ENCODE measurements at places on chromosomes 7 and 10.

- DNase-seq = no peak
Observed at GRCh38 chr7:149001427-149002068, 26.8 kb downstream of the PDIA4 start.

- DNase-seq = peak; percentile 95
Observed at GRCh38 chr7:74061840-74062539, 21.6 kb upstream of the LIMK1 start.

DNA sequence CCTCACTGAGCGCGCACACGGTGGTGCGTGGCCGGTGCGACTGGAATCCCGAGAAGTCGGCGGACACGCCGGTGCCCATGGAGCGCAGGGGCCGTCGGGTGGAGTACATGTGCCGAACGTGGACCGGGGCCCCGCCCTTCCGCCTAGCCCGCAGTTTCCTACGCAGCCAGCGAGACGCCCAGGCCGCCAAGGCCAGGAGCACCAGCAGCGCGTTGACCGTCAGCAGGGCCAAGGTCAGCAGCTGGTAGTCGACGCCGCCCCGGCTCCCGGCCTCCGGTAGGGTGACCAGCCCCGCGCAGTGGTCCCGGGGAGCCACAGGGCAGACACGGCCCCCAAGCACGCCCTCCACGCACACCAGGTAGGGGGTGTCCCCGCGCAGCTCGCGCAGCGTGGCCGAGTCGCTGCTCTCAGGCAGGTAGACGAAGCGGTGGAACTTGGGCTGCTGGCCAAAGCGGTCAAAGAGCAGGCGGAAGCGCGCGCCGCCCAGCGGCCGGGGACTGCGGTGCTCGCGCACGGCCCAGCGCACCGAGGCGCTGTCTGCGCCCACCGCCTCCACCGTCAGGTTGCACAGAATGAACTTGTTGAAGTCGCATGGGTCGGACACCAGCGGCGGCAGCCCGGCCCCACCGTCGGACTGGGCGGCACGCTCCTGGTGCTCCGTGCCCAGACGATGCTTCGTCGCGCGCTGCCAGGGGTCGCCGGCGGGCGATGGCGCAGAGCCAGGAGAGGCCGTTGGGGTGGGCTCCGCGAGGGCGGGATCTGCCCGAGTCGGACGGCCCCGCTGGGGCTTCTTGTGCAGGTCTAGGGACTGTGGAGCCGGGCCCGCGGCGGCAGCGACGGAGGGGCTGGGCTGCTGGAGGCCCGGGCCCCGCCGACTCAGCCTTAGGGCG lies 2.2 kb downstream of the TRIL start:
- DNase-seq = peak; percentile 90

GRCh38 chr7:64874114-64874513 lies 29.0 kb upstream of the ZNF273 start:
- DNase-seq = peak; percentile 60

GRCh38 chr10:59553162-59553900 lies 156.3 kb downstream of the SLC16A9 start:
- DNase-seq = no peak

DNA sequence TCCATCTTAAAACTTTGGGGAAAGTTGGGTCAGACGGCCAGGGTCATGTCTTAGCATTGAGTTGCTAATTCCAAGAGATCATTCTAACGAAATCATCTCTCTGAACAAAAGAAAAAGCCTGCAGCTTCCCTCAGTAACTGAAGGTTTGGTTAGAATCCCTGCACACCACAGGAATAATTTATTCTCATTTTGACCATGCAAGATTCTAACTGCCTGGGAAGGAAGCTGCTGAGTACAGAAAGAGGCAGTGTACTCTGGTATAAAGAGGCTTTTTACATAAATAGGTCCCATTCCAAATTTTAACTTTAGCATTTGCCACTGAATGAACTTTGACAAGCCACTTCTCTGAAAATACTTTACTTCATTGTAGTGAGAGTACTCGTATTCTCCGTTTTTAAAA lies 76.9 kb upstream of the RSBN1L start:
- no peak for DNase-seq

GRCh38 chr7:154255324-154255723 lies 203.1 kb downstream of the DPP6 start:
- peak; percentile 39 for DNase-seq

GRCh38 chr7:71184136-71184535 lies 52.2 kb downstream of the GALNT17 start:
- DNase-seq = no peak

DNA sequence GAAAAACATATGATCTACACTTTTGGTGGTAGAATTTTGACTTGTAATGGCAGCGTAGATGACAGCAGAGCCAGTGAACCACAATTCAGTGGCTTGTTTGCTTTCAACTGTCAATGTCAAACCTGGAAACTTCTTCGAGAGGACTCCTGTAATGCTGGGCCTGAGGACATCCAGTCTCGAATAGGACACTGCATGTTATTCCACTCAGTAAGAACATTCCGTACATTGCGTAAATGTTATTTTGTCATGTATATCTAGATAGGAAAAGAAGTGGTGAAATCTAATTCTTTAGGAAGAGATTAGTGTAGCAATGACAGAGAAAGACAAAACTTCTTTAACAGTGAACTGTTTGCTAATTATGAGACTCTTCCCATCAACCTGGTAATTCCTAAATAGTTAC lies 112.9 kb downstream of the PODXL start:
- no peak for DNase-seq

DNA sequence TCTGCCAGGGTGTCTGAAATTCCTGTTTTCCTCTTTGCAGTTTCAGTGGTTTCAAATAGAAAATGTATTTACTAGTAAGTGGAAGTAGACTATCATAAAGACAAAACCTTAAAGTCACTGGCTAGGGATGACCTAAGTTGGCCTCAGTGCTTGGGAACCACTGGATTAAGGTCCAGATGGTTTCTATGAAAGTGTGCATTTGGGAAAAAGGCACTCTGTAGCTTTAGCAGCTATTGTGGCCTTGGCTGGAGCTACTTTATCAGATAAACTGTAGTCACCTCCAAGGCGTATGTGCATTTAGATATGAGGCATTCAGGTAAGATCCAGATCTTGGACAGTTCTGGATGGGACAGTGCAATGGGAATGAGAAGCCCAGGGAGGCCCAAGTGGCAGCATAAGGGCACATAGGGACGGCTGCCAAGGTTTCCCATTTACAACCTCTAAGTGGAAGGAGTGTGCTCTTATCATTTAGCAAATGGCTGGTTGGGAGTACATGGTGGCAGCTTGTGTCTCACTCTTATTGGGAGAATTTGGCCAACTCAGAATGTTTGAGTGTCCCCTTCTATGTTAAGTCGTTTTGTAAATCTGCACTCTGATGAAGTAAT lies 185.6 kb downstream of the LRMDA start:
- no peak for DNase-seq

- no peak for DNase-seq
Observed at GRCh38 chr10:94282369-94282768, 80.4 kb downstream of the NOC3L start.

- DNase-seq = no peak
Observed at GRCh38 chr7:88331322-88331721, 24.6 kb upstream of the STEAP4 start.

- DNase-seq = no peak
Observed at GRCh38 chr7:15753887-15754579, 67.5 kb upstream of the MEOX2 start.

- no peak for DNase-seq
Observed at GRCh38 chr7:111732923-111733322, 170.6 kb upstream of the IMMP2L start.

- no peak for DNase-seq
Observed at GRCh38 chr7:36287371-36288241, 102.1 kb upstream of the ANLN start.

GRCh38 chr7:30877015-30877769 lies 34.5 kb upstream of the AQP1 start:
- no peak for DNase-seq

DNA sequence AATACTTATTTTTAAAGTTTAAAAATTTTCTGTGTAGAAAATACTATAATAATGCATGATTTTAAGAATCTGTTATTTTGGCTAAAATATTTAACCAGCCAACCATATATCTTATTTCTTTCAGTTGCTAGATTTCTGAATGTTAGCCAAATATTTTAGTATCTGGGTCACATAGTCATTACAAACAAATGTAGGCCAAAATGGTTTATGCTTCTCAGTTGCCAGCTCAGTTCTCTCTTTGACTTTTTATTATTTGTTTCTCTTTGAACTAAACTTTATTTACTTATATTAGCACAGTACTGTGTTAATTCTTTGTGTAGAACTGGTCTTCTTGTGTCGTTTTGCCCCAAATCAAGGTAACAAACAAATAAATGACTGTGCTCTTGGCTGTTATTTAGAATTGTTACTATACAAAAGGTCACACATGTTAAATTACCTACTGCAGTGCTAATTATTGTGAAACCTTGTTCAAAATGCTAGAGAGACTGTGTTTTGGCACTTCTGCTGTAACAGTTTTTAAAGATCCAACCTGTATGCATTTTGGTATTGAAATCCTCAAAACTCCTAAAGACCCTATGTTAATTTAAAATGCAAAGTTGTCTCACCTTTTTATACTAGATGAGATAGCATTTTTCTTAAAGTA lies 39.8 kb downstream of the ZEB1 start:
- no peak for DNase-seq

- DNase-seq = no peak
Observed at GRCh38 chr10:49474901-49475300, 64.0 kb downstream of the ERCC6 start.

DNA sequence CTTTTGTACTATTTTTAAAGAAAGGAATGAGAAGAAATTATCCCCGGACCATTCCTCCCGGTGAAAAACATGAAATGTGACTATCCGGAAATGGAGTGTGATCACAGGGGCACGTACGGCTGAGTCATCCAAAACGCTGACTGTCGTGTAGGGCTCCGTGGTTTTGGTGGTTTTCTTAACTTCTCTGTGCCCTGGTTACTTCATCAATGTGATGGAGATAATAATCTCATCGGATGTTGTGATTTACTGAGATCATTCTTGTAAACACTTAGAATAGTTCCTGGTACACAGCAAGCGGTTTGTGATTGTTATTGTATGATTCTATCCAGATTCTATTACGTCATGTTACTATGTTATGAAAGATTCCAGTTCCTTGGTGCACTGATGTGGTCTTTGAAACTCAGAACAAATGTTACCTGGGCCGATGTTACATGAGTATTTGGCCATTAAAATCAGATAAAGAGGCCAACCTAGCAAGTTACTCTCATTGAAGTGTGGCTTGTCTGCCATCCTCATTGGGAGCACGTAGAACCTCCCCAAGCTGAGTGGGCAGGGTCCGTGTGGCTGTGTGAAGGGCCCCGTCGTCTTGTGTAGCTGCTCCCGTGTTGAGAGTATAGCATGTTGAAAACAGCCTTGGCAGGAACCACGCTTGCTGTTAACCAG lies 99.5 kb downstream of the CAMK1D start:
- no peak for DNase-seq

DNA sequence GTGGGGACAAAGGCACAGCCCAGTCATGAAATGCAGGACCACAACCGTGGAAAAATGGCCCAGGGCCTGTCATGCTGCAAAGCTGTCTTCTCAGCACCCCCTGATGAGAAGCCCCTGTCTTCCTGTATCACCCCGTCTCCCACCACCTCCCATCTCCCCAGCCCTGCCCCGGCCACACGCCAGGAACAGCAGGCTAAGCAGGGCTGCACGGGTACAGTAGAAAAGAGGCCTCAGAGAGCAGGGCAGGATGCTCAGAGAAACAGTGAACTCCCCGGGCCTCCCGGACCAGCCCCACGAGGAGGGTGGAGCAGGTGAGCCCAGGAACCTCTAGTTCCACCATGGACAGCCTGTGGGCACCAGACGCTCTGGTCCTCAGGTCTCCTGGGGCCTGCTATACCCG lies 77.7 kb downstream of the FAM53B start:
- DNase-seq = no peak

- DNase-seq = no peak
Observed at GRCh38 chr10:24680647-24681524, 42.8 kb downstream of the ARHGAP21 start.

DNA sequence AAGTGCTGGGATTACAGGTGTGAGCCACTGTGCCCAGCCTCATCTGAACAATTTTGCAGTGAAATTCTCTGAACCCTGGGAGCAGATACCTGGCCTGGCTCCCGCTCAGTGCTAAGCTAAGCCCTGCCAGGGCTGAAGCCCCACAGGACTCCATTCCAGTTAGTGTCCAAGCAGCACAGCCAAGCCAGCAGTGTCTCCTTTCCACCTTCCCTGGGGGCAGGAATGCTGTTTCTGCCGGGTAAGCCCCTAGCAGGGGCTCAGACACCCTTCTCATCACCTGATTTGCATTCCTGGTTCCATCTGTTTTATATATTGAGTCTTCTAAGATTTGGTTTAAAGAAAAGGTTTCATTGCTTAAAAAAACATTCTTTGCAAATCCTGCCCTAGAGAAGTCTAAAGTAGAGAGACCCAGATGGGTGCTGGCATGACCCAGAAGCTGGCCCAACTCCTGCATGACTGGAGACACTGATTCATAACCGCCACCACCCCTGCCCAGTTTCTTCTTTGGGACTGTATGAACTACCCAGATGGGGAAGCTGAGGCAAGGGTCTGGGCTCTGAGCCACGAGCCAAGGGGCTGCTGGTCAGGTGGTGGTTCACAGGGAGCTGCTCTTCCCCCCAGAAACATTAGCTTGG lies 14.0 kb downstream of the SLC13A4 start:
- no peak for DNase-seq

- no peak for DNase-seq
Observed at GRCh38 chr10:127276794-127277462, 80.5 kb upstream of the INSYN2A start.

DNA sequence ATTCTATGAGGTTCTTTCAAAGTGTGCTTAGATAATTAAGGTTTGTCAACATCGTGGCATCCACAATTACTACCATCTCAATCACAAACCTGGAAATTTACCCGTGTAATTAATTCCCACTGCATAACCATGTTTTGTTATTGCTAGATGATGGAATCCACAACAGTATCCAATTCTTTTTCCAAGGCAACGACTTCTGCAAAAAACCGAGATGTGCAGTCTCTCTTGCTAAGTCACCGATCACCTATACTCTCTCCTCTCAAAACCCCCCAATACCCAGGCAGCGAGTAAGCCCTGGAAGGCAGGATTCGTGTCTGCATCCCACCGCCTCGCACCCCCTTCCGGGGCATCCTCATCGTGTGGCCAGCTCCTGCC lies 678 bp upstream of the EIF4H start:
- DNase-seq = no peak

DNA sequence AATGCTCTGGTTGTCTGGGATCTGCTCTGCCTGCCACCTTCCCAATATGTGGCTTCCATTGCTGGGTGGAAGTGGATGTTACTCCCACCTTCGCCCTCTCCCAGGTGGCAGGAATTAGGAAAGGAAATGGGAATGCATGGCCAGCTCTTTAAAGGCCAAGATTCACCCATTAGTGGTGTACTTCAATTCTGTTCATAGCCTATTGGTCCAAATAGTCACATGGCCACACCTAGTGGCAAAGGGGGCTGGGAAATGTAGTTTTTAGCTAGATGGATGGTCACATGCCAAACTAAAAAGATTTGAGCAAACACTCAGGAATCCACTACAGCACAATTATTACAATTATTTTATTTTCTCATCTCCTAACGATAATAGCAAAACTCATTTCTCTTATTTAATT lies 135.1 kb downstream of the NPY start:
- no peak for DNase-seq

DNA sequence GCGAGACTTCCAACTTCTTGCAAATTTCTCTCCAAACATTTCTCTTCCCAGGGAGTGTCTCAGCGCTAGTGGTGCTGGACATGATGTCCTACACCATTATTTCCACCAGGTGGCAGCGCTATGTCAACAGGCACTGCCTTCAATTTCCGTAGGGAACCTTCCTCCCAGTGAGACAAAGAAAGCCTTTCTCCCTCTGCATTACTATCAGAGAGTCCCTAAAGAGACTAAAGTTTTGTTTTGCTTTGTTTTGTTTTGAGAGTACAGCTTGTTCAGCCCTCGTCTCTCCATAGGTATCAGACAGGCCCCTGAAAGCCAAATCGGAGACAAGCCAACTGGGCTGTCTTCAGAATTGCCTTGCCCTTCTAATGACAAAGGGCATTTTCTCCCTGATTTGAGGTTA lies 44.2 kb upstream of the GGCT start:
- no peak for DNase-seq
